Kidney glomerular epithelial cell (primary cell): ENCODE measurements at places on chromosomes 6 and 20.

- no peak for DNase-seq
Observed at GRCh38 chr20:37452236-37452635, 68.8 kb upstream of the NNAT start.

- DNase-seq, result no peak
Observed at GRCh38 chr6:84554074-84554473, 210.3 kb downstream of the TBX18 start.

DNA sequence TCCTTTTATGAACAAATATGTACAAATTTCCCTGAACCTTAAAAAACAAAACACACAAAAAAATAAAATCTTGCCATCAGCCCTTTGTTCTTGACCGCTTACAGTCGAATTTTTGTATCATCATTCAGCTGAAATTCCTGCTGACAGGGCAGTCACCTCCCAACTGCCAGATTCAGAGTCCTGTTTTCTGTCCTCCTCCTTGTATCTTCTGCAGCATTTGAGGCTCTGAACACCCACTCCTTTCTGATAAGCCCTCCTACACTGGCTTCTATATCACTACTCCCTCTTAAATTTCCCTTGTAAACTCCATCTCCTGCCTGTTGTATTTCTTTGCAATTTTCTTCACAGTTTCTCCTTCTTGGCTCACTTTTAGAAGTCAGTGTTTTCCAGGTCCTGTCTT lies 77.8 kb upstream of the CCN6 start:
- no peak for DNase-seq

GRCh38 chr6:157667211-157668008 lies 155.6 kb upstream of the SNX9 start:
- DNase-seq, result peak; percentile 55

DNA sequence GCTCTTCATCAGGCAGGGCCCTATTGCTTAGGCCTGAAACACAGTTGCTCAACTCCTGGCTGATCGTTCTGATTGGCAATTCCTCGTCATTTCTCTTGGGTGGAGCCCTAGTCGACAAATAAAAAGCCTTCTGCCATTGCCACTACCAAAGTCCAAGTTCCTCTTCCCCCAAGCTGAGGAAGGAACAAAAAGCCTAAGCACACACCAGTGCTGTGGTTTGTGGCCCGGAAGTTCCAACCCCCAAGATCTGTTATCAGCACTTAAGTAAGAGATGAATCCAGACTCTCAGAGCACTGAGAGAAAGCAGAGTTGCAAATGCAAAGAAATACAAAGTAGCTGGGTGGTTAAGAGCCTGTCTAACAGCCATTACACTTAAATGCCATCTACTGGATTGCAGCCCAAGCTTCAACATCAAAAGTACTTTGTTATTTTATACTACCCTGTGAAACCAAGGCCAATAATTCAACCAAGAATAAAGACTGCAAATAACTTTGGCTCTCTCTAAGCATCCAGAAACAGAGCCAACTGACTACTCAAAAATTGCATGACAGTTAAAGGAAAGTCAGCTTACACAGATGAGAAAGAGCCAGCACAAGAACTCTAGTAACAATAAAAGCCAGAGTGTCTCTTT lies 1024.0 kb downstream of the GRIK2 start:
- no peak for DNase-seq

DNA sequence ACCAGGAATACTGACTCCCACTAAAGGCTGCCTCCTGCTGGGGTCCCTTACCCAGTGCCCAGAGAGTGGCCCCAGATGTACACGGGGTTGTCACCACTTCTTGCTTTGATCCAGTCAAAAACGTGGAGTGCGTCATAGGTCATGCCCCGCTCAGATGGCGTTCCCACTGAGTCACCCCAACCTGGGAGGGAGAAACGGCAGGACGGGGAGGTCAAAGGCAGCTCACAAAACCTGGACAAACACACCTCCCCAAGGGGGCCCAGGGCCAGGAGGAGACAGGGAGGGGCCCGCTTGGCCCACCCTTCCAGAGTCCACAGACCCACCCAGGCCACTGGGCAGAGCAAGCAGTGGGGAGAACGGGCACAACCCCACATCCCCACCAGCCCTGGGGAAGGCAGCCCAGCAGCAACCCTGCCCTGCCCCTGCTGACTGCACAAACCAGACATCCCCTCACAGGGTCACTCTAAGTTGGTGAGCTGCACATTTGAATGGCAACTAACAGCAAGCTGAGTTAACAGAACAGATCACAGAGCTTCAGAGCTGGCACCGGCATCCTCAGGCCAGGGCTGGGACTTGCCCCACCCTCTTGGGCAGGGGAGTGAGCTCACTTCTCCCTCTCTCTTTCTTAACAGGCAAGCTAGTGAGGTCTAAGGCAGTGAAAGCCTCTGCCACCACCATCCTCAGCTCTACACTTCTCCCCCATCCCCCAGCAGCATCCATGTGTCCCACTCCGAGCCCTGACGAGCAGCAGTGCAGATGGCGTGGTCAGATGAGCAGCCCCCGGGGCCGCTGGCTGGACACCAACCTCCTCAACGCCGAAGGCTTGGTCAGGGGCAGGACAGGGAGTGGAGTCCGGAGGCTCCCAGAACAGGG lies 61.7 kb downstream of the PYGB start:
- peak; percentile 87 for DNase-seq

DNA sequence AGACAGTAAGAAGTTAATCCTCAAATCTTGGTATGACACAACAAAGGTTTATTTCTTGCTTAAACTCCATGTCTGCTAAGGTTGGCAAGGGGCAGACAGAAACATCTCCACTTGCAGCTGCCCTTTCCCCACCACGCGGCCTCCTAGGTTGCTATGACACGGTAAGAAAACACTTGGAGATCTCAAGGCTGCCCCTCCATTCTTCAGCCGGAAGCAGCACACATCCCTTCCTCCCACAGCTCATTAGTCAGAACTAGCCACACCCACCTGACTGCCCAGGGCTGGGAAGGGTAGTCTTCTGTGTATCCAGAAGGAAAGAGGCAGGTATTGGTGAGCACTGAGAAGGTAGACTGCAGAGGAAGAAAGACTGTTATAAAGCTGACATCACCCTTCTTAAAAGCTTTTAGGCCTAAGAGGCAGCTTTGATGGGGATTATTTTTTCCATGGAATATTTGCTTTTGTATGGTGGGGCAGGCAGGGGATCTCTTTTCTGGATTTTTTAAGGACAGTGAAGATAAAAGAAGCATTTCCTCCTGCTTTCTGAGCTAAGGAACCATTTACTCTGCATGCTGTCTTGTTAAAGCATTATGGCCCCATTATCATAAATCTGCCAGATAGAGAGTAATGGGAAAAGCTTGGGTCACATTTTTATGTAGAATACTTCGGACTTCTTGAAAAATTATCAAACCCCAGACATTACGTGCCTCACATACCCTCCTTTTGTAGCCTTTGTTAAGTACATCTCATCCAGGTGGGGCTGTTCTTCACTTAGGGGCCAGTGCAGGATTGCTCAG lies 41.6 kb downstream of the MRAP2 start:
- DNase-seq, result peak; percentile 30

DNA sequence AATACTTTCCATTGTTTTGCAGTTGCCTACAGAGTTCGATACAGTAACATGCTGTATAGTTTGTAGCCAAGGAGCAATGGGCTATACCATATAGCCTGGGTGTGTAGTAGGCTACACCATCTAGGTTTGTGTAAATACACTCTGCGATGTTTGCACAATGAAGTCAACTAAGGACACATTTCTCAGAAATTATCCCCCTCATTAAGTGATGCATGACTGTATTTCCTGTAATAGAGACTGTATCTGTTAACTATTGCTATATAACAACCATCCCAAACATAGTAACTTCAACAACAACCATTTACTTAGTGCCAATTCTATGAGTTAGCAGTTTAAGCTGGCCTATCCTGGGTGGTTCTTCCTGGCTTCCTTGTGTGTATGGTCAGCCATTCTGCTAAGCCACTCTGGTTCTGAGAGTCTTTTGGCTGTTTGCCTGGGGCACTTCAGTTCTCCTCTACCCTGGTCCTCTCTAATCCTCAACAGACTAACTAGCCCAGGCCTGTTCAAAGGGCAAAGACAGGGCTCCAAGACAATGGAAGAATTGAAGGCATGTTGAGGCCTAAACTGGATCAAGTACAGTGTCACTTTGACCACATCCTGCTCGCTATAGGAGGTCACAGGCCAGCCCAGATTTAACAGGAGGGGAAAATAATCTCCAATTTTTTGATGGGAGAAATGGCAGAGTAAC lies 124.0 kb downstream of the PLCB1 start:
- DNase-seq, result no peak

DNA sequence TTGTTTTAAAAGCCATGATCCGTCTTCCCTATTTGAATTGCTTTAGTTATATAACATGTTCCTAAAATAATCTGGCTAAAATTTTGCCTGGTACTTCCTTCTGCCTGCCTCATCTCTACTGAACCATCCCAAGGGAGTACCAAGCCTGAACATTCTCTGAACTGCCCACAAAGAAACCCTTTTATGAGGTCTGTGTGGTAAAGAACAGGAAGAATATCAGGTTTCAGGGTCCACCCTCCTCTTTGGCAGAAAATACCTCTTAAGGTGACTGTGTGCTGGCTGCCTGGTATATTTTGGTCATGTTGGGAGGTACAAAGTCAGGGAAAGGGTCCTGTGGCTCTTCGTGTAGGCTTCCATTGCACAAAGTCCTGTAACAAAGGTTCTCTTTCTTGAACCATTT lies 574.1 kb upstream of the CHD6 start:
- DNase-seq, result no peak

DNA sequence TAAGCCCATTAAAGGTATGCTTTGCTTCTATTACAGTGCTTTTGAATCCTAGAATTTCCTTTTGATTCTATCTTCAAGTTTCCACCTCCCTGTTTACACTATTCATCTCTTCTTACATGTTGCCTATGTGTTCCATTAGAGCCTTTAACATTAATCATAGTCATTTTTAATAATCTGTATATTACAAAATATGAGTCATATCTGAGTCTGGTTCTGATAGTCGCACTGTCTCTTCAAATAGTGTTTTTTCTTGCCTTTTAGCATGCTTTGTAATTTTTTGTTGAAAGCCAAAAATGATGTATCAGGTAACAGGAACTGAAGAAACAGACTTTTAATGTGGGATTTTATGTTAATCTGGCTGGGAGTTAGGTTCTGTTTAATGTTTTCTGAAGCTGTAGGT lies 68.4 kb downstream of the DNAAF9 start:
- no peak for DNase-seq
